Right lobe of liver (tissue), 6 donors: ENCODE measurements at places on chromosomes 1 and 21.

- DNase-seq = no peak
These were observed 3.2 kb downstream of the MTHFR start for GRCh38 chr1:11802616-11802972.

- DNase-seq = peak; percentile 95
These were observed 112.4 kb upstream of the ZBTB40 start for GRCh38 chr1:22339237-22339636.

DNA sequence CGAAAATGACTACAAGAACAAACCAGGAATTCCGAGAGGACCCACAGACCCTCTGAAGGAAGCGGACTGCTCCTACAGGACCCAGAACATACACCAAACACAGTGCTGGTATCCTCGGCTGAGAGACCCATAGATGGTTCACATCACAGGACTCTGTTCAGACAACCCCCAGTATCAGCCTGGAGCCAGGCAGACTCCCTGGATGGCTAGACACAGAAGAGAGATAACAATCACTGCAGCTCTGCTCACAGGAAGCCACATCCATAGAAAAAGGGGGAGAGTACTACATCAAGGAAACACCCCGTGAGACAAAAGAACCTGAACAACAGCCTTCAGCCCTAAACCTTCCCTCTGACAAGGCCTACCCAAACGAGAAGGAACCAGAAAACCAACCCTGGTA lies 434.0 kb upstream of the NR5A2 start:
- no peak for DNase-seq

- no peak for DNase-seq
These were observed 1557.9 kb downstream of the PLA2G4A start for GRCh38 chr1:188386666-188387065.

DNA sequence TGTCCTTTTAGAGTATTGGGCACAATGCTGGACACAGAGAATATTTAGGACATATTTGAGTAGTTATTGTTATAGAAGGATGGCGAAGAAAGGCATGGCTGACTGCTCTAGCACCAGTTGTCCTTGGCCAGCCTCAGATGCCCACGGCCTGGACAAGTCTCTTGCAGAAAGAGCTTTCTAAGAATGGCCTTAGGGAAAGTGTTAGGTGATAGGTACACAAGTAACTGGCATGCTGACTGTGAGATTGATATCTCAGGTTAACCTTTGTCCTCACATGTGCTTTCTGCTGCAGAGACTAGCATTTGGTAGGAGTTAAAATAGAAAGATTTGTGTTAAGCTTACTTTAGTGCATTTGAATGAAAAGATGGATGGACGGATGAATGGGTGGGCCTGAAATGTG lies 10.1 kb downstream of the SFT2D2 start:
- peak; percentile 59 for DNase-seq

DNA sequence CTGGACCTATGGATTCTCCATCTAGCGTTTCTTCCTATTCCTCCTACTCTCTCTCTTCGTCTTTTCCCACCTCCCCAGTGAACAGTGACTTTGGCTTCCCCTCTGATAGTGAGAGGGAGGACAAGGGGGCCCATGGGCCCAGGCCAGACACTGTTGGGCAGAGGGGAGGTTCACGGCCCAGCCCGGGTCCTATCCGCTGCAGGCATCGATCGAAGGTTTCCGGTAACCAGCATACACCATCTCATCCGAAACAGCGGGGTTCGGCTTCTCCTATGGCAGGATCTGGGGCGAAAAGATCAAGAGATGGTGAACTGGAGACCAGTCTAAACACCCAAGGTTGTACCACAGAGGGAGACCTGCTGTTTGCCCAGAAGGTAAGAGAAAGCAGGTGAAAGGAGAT lies 906 bp downstream of the CIART start:
- no peak for DNase-seq

- no peak for DNase-seq
These were observed 683 bp downstream of the PPOX start for GRCh38 chr1:161166669-161167548.

- no peak for DNase-seq
These were observed 973 bp downstream of the KRTAP10-11 start for GRCh38 chr21:44647222-44647552.

DNA sequence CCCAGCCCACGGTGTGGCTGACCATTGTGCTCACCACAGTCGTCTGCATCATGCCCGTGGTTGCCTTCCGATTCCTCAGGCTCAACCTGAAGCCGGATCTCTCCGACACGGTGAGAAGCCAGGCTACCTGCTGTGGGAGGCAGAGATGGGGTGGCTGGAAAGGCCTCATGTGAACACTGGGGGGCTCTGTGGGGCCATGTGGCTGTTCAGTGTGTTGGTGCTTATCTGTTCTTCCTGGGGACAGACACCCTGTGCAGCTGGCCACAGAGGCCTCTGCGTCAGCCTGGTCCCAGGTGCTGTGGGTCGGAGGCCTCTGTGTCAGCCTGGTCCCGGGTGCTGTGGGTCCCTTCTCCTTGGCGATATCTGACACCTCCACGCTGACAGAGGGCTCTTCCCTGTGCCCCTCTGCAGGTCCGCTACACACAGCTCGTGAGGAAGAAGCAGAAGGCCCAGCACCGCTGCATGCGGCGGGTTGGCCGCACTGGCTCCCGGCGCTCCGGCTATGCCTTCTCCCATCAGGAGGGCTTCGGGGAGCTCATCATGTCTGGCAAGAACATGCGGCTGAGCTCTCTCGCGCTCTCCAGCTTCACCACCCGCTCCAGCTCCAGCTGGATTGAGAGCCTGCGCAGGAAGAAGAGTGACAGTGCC lies 23.2 kb downstream of the ATP8B2 start:
- no peak for DNase-seq

GRCh38 chr1:206851341-206852010 lies 13.9 kb upstream of the IL20 start:
- DNase-seq = no peak

GRCh38 chr1:234730770-234731568 lies 121.0 kb upstream of the IRF2BP2 start:
- DNase-seq = no peak

DNA sequence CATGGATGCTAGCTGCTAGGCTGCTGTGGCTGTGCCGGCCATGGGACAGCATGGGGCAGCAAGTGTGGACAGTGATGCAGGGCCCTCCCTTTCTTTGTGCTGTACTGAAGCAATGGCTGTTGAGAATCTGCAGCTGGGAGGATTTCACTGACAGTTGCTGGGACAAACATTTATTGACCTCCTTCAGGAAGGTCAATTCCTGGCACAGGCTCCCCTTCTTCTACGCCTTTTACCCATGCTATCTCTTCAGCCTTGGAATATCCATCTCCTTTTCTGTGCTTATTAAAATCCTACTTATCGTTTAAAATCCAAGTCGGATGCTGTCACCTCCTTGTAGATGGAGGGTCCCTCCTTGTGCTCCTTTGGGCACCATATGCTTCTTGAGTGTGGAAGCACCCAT lies 213.1 kb upstream of the USP24 start:
- DNase-seq = no peak

- DNase-seq = no peak
These were observed 27.8 kb upstream of the ZNF281 start for GRCh38 chr1:200437556-200438203.

DNA sequence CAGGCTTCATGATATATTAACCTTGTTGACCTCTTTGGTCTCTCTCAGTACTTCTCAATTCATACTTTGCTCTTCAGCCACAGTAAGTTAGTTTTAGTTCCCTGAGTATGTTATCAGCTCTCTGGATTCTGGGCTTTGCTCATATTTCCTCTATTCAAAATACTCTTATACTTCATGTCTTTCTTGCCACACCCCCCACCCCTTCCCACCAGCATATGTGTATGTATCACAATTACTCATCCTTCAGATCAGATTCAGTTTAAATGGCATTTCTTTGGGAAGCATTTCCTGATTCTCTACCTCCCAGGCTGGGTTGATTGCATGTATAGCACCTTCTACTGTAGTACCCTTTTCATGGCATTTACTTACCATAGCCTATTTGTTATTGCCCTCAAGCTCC lies 28.3 kb downstream of the SLC30A7 start:
- no peak for DNase-seq

GRCh38 chr1:229268505-229268904 lies 2.4 kb upstream of the RAB4A start:
- no peak for DNase-seq

GRCh38 chr1:58890609-58891008 lies 106.8 kb upstream of the JUN start:
- no peak for DNase-seq

DNA sequence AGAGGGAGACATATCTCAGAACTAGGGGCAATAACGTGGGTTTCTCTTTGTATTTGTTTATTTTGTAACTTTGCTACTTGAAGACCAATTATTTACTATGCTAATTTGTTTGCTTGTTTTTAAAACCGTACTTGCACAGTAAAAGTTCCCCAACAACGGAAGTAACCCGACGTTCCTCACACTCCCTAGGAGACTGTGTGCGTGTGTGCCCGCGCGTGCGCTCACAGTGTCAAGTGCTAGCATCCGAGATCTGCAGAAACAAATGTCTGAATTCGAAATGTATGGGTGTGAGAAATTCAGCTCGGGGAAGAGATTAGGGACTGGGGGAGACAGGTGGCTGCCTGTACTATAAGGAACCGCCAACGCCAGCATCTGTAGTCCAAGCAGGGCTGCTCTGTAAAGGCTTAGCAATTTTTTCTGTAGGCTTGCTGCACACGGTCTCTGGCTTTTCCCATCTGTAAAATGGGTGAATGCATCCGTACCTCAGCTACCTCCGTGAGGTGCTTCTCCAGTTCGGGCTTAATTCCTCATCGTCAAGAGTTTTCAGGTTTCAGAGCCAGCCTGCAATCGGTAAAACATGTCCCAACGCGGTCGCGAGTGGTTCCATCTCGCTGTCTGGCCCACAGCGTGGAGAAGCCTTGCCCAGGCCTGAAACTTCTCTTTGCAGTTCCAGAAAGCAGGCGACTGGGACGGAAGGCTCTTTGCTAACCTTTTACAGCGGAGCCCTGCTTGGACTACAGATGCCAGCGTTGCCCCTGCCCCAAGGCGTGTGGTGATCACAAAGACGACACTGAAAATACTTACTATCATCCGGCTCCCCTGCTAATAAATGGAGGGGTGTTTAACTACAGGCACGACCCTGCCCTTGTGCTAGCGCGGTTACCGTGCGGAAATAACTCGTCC lies 1.3 kb upstream of the OLIG2 start:
- DNase-seq = no peak

DNA sequence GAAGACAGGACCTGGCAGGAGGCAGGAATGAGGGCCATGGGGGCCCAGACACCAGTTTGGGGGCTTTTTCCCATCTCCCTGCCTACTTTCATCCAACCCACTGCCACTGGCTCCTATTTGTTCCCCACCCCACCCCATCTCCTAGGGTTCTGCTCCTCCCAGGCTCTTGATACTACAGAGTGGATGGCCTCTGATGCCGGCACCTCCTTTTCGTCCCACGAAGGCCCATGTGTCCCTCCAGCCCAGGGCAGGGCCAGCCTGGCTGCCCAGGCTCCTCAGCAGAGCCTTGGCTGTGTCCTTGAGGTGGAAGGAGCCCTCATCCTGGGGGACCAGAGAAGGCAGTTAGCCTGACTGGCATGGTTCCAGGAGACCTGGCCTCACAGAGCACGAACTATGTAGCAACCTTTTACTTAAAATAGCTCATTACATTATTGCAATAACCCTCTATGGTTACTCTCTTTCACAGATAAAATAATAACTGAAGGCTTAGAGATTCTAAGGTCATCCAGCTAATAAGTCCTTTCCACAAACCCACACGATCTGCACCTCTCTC lies 3.5 kb downstream of the POMGNT1 start:
- DNase-seq = no peak

DNA sequence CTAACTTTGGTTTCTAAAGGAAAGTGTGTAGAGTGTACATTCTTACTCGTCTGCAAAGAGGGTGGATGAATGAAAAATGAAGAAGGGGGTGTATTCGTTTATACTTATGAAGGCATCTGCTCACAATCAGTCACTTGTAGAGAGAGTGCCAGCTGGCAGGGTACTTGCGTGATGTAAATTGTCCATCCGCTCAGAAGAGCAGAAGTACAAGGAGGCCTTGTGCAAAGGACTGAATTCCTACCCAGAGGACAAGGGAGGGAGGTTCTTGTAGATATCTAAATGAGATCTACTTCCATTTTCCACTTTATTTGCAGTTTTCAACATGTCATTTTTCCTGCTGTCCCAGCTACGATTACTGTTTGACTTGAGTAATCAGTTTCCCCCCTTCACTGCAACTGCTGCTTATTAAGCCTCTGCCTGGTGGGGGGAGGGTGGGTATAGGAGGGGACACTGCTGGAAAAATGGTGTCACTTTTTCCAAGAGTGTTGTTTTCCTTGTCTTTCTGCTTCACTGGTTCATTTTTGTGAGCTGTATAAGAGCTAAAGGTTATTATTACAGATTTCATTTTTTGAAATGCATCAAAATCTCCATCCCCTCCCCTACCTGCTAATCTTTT lies 67.3 kb downstream of the LAMC1 start:
- DNase-seq = no peak

GRCh38 chr1:76257823-76258222 lies 183.3 kb downstream of the ST6GALNAC3 start:
- DNase-seq = no peak

GRCh38 chr1:157279138-157279801 lies 141.1 kb upstream of the ETV3 start:
- DNase-seq = no peak

GRCh38 chr1:89962024-89962741 lies 32.7 kb upstream of the ZNF326 start:
- DNase-seq = no peak

DNA sequence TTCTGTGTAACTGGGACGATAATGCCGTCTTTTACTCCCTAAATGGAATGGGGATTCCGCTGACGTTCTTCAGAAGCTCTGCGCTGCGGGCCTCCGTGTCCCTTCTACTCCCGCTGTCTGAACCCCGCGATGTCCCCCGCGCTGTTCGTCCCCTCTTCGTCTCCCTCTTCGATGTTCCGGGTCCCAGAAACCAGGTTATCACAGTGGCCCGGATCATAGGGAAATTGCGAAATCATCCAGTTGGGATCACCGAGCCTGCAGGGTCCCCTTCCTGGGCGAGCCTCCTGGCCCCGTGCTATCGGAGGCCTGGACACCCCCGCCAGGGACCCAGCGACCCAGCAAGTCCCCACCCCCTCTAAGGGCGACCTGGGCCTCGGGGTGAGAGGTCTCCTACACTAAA lies 154.2 kb downstream of the PPIAL4G start:
- no peak for DNase-seq

- DNase-seq = no peak
These were observed 22.4 kb upstream of the SFPQ start for GRCh38 chr1:35215346-35215745.

- no peak for DNase-seq
These were observed 28.8 kb upstream of the MTF1 start for GRCh38 chr1:37888022-37888700.

DNA sequence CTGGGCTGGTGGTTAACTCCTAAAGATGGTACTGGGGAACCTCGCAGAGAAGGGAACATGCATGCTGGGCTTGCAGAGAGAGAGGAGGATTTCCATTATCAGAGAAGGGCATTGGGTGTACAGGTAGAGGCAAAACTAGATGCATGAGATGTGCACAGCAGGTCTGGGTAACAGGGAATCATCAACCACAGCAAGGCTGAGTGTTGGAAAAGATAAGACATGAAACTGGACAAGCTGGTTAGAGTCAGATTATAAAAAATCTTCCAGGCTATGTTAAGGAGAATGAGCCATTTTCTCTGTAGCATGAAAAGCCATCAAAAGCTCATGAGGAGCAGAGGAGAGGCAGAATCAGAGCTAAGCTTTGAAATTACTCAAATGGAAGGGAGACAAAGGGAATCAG lies 147.8 kb downstream of the VAV3 start:
- DNase-seq = no peak
